ENCODE measurements at places on chromosomes 1 and 21.

GRCh38 chr1:234589064-234589800, 20.7 kb downstream of the IRF2BP2 start:
- no peak for DNase-seq

- DNase-seq = no peak
Measured at GRCh38 chr1:37234941-37235418, 200.7 kb upstream of the GRIK3 start.

- DNase-seq = no peak
Measured at GRCh38 chr1:116852910-116853309, 56.8 kb upstream of the PTGFRN start.

- DNase-seq = no peak
Measured at GRCh38 chr1:33872683-33873082, 8.8 kb downstream of the HMGB4 start.

DNA sequence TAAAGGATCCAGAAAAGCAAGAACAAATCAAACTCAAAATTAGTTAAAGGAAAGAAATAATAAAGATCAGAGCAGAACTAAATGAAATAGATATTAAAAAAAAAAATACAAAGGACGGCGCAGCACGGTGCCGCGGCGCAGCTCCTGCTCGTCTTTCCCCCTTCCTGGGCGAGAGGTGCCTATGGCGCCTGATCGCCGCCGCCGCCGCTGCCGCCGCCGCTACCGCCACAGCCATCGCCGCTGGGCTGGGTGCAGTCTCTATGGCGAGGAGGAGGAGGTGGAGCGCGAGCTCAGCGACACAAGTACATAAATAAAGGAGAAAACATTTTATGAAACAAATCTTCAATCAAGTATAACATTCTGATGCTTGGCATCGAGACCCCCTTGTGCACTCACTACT, 77.6 kb upstream of the VANGL1 start:
- no peak for DNase-seq

DNA sequence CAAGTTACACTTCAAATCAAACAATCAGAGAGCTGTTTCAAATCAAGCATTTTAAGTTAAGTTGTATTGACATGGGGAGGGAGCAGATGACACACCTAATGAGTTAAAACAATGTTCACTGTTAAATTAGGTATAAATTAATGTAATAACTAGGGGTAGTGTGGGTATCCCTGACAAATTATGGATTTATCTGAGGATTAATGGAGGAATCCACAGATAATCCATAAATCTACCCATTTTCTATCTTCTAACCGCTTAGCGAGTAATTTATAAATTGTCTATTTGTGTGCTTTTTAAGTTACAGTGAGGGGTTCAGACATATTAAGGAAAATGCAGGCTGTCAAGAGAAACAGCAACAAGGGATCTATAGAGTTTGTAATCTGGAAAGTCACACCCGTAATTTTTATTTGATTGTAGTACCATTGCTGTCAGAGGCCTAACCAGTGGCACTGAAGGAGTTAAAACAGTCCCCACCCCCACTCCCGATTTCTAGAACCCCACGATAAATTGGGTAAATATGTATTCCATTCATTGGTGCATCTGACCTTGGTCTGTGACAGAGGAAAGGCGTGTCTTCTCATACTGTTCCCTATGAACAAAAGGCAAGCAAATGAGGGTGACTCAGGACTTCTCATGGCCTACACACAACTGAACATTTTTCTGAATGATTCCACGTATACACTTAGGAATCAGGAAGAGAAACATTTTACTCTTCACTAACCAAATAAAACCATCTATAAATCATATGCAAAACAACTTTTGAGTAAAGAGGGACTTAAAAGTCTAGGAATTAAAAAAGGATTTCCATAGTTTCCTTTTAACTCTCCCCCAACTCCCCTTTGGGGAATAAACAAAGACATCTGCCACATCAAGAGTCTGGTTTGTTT, 7.4 kb downstream of the IRF2BP2 start:
- peak; percentile 59 for DNase-seq

DNA sequence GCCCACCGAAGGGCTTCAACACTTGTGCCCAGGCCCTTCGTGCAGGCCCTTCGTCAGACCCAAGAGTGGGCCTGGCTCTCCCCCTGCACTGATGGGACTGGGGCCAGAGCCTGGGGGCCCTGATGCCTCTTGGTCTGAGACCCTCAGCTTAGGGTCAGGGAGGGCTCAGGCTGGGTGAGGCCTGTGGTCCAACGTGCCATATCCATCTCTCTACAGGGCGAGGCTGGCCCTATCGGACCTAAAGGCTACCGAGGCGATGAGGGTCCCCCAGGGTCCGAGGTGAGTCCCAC, 15.6 kb downstream of the COL6A1 start:
- no peak for DNase-seq

DNA sequence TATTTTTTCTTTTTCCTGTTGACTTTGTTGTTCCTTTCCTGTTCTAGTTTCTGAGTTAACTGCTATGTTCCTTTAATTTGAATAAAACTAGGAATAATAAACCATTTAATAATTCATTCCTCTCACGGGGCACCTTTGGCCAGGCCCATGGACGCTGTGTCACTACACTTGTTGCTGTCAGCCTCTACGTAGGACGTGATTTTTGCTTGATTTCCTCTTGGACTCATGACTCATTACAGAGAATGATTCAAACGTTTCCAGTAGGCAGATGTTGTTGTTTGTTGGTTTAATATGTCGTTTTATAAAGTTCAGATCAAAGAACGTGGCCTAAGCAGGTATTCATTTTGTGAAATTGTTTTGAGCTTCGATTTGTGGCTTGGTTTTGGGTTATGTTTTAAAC, 9.1 kb upstream of the SLC19A1 start:
- peak; percentile 67 for DNase-seq

DNA sequence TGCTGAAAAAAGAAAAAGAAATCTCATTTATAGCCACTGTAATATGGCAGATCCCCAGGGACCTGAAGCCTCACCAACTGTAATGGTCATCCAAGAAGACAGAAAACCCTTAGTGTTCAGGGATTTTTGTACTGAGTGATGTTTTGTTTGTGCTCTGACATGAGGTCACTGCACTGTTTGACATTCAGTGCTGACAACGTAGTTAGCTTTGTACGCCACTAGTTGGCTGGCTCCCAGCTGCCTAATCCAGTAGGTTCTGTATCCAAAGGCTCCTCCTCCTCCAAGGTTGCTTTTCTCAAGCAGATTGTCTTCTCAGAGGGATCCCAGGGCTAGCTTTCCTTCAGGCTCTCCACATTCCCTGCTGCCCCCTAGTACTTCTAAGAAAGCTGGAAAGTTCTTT, 9.5 kb upstream of the YRDC start:
- DNase-seq = no peak

DNA sequence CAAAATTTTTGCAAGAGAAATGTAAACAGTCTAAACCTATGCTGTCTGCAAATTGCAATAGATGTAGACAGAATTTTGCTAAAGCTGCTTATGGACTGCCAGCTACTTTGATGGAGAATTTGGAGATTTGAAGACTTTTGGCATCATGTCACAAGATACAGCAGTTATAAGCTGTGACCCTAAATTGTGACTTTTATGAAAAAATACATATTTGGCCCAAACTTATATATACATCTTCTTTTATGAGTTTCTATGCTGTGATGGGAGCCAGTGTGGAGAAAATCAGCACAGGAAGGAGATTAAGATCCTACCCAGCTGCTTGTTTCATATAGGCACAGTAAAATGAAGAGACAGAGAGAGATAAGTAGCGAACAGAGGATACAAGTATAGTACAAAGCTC, 1595.4 kb downstream of the PLA2G4A start:
- no peak for DNase-seq

DNA sequence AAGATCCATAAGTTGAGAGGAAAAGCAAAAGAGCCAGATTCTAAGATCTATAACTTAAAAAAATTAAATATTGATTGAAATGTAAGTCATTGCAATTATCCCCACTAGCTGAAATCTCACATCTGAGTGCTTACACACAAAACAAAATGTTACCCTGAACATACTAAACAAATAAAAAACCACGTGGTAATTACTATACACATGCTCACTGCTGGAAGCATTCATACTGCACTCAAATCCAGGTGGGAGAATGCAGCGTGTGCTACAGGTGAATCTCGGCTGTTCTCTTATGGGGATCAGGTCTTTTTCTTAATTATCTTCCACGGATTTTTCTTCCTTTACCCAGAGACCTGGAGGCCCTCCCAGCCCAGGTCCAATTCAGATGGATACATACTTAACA, 74.3 kb downstream of the SDC3 start:
- no peak for DNase-seq

GRCh38 chr21:45926281-45926680, 55.3 kb upstream of the COL6A1 start:
- no peak for DNase-seq

GRCh38 chr1:154306151-154306550, 14.7 kb upstream of the AQP10 start:
- DNase-seq = no peak

DNA sequence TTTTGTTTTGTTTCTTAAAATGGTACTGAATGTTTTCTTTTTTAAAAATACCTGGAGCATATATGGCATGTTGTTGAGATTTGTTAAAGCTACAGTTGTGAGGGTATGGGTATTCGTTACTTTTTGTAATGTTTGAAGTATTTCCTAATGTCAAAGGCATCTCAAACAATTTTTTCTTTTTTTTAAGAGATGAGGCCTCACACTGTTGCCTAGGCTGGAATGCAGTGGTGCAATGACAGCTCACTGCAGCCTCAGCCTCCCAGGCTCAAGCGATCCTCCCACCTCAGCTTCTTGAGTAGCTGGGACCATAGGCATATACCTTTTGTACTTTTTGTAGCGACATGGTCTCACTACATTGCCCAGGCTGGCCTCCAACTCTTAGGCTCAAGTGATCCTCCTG, 16.1 kb downstream of the CLCN6 start:
- no peak for DNase-seq
